NCI-H1694 treated with DMSO at 0.1 percent for 48 hours (cell line): ENCODE measurements at places on chromosomes 5 and 9.
A peak's percentile ranks its signal among the peaks of the same experiment; 100 is the strongest.

- DNase-seq = no peak
Measured at GRCh38 chr5:96503501-96504236, 70.6 kb upstream of the PCSK1 start.

GRCh38 chr5:31273631-31274378 lies 80.3 kb downstream of the CDH6 start:
- DNase-seq = no peak

- no peak for DNase-seq
Measured at GRCh38 chr5:141605523-141606277, 13.1 kb downstream of the DIAPH1 start.

DNA sequence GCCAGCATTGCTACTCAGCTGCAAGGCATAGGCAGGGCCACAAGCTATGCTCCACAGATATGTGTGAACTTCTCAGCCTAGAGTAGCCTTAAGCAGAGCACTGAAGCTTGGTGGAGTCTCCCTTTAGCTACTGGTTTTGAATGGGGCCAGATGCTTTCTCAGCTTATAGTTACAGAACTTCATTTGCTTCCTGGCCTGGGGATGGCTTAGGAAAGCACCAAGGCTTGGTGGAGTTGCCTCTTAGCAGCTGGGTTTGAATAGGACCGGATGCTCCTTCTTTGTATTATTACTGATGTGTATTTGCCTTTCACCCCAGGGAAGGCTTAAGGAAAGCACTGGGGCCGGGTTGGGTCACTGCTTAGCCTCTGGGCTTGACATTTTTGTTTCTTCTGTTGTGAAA lies 497.8 kb upstream of the SEMA6A start:
- no peak for DNase-seq

- no peak for DNase-seq
Measured at GRCh38 chr5:160466889-160467554, 45.4 kb downstream of the PTTG1 start.

DNA sequence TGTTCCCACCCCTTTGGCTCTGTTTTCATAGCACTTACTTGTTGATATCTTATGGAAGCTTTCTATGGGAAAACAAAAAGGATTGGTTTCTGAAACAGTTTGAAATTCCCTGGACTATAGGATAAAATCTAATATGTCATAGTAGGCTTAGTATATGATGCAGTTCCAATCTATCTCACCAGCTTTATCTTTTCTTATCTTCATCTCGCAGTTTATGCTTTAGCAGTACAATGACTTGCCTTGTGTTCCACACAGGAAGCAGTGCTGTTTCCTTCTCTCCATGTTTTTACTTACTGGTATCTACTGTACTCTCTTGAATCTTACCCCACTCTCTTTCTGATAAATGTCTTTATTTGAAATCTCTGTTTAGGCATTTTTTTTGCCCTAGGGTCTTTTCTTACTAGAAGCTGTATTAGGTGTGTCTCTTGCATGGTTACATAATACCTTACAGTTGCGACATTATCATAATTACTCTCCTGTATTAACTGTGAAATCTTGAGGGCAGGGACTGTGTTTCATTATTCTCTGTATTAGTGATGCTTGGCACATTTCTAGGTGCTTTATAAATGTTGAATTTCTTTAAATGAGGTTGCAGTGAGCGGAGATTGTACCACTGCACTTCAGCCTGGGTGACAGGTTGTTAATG lies 76.3 kb downstream of the FOCAD start:
- DNase-seq = no peak

GRCh38 chr5:34485768-34486030 lies 170.4 kb upstream of the RAI14 start:
- DNase-seq = no peak

DNA sequence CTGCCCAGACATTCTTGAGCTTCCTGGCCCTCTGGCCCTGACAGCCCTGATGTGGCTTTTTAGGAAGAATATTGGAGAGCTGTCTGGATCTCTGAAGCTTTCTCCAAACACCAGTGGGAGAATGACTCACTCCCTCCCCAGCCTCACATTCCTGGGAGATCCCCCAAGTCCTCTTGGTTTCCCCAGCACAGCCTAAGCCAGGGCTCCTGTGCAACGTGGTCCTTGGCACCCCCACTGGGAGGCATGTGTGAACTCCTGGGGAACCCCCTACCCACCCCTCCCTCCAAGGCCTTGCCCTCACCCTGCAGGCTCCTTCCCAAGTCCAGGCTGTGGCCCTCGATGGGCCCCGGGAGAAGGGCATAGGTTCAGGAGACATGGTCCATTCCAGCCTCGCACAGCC lies 12.7 kb downstream of the GLIPR2 start:
- no peak for DNase-seq

- no peak for DNase-seq
Measured at GRCh38 chr9:123417289-123418051, 61.5 kb downstream of the CRB2 start.

- no peak for DNase-seq
Measured at GRCh38 chr5:126446498-126447224, 23.5 kb downstream of the GRAMD2B start.

- no peak for DNase-seq
Measured at GRCh38 chr9:86141843-86142242, 42.5 kb upstream of the GOLM1 start.

DNA sequence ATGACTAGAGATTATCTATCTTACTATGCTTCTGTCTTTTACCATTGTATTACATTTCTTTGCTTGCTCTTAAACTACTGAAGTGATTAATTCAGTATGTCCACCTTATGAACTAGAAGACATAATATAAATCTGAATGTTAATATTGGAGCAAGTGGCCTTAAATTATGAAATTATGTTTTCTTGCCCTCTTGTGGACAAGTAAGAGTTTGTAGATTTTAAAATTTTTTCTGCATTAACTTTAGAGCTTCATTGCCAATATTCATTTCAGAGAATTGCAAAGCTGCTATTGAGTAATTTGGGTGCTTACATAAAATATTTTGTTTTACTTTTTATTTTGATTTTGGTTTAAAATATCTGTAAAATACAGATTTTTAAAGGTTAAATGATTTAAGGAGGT lies 55.3 kb downstream of the RANBP17 start:
- DNase-seq = peak; percentile 0

- DNase-seq = no peak
Measured at GRCh38 chr5:33828626-33829308, 63.0 kb downstream of the ADAMTS12 start.

GRCh38 chr9:121354762-121355161 lies 15.3 kb downstream of the STOM start:
- no peak for DNase-seq

DNA sequence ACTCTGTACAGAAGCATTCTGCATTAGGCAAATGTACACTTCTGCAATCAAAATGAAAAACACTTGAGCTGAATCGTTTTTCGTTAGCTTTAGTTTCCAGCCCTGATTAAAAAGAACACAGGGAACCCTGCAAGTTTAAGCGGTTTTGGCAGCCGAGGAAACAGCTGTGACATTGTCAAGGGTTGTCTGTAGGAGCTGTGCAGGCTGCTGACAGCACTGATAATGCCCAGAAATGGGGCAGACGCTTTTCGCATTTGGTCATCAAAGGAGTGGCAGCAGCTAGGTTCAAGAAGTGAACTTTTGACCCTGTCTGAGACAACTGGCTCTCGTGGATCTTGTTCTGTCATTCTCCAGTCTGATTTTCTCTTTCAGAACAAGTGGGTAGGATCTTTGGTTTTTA lies 165.6 kb upstream of the CCDC152 start:
- no peak for DNase-seq

- DNase-seq = no peak
Measured at GRCh38 chr5:57538341-57538955, 55.8 kb upstream of the ACTBL2 start.

- DNase-seq = no peak
Measured at GRCh38 chr5:156361436-156362109, 34.6 kb downstream of the SGCD start.

DNA sequence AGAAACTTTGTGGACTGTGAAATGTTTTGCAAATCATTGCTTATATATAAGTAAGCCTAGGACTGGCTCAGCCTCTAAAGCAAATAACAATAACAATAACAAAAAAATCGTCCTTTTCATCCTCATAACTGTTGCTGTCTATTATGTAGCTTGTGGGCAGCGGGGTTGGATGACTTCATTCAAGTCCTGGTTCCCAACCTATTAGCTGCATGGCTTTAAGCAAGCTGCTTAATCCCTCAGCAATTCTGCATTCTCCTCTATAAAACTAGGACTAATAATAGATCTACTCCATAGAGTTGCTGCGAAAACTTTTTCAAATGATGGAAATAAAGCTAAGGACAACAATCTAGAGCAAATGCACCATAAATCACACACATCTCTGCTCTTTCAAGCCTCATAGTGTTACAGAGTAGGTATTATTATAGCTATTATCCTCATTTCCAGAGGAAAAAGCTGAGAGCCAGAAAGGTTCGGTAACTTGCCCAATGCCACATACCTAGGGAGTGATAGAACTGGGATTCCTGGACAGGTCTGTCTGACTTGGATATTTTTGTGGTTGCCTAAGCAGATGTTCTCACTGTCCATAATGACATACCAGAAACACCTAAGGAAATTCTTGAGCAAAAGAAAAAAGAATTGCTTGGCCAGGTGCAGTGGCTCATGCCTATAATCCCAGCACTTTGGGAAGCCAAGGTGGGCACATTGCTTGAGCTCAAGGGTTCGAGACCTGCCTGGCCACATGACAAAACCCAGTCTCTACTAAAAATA lies 98.8 kb upstream of the ADRA1B start:
- DNase-seq = no peak

GRCh38 chr5:10471677-10472076 lies 30.0 kb downstream of the ROPN1L start:
- DNase-seq = no peak

DNA sequence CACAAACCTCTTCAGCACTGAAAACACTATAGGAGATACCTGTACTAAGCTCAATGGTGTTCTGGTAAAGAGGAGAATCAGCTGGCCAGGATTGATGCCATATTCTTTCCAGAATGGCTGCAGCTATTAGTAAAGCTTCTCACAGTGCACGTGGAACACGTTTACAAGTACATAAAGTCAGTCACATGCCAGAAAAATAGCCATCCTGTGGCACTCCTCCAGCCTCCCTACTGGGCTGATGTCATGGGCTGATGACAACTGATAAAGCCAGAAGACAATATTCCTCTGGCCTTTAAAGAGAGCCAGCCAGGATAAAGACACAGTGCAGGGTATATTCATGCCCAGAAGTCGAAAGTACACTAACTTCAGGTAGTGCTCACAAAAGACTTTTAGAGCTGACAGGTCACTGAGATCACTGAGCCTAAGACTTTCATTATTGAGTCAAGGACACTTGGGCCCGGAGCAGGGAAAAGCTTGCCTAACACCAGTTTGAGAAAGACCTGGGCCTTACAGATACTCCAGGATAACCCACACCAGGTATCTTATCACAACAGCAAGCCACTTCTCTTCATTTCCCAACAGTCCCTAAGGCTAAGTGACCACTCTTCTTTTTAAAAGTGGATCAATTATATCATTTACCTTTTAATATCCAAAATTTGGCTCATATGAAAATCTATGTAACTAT lies 29.4 kb downstream of the ABITRAM start:
- DNase-seq = no peak

DNA sequence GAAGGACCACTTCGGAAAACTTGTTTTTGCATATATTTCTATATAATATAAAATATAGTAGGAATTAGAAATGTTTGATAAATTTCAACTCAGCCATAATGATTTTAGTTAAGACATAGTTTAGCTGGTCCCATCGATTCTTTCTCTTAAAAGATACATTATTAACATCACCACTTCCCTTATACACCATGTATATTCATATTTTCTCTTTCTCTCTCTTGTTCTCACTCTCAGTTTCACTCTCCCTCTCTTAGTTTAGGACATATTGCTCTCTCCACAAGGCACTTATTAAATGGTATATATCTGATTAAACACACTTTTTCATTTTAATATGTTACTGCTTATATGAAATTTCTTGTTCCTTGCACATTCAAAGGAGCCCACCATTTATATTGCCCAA lies 90.1 kb upstream of the RASEF start:
- DNase-seq = no peak

DNA sequence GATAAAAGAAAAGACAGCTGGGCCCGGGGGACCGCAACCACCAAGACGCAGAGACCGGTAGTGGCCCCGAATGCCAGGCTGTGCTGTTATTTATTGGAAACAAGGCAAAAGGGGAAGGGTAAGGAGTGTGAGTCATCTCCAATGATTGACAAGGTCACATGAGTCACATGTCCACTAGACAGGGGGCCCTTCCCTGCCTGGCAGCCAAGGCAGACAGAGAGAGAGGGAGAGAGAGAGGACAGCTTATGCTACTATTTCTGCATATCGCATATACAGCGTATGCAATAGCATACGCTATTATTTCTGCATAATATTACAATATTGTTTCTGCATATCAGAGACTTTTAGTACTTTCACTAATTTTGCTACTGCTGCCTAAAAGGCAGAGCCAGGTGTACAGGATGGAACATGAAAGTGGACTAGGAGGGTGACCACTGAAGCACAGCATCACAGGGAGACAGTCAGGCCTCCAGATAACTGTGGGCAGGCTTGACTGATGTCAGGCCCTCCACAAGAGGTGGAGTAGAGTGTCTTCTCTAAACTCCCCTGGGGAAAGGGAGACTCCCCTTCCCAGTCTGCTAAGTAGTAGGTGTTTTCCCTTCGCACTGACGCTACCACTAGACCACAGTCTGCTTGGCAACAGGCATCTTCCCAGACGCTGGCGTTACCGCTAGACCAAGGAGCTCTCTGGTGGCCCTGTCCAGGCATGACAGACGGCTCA lies 50.3 kb downstream of the RFX3 start:
- DNase-seq = no peak

GRCh38 chr5:122480146-122480545 lies 168.1 kb downstream of the SNCAIP start:
- no peak for DNase-seq

- no peak for DNase-seq
Measured at GRCh38 chr5:112116371-112116770, 302.7 kb downstream of the EPB41L4A start.

DNA sequence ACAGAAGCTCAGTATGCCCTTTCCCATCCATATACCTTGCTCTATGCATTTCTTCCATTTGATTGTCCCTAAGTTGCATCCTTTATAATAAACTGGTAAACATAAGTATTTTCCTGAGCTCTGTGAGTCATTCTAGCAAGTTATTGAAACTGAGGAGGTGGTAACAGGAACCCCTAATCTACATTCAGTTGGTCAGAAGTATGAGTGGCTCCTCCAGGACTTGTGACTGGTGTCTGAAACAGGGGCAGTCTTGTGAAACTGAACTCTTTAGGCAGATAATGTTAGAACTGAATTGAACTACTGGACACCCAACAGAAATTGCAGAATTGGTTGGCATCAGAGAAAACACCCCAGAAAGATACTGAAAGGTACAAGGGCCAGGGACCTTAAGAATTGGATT lies 133.1 kb upstream of the POU5F2 start:
- DNase-seq = no peak
